Activated CD8-positive, alpha-beta memory T cell treated with anti-CD3 and anti-CD28 coated beads for 36 hours (primary cell): ENCODE measurements at places on chromosomes 5 and 9. TPM values are rescaled to one million over a fixed set of nuclear protein-coding genes. Genes with fewer than 3 reads are reported as not detected.

Gene PCDHB3
- total RNA-seq: not detected

Gene GOLPH3
- total RNA-seq: 101 TPM

Gene RNF183
- not detected for total RNA-seq

Gene CATSPER3
- total RNA-seq: 0.17 TPM
